DND-41 (cell line): ENCODE measurements at places on chromosomes 16 and 17.

DNA sequence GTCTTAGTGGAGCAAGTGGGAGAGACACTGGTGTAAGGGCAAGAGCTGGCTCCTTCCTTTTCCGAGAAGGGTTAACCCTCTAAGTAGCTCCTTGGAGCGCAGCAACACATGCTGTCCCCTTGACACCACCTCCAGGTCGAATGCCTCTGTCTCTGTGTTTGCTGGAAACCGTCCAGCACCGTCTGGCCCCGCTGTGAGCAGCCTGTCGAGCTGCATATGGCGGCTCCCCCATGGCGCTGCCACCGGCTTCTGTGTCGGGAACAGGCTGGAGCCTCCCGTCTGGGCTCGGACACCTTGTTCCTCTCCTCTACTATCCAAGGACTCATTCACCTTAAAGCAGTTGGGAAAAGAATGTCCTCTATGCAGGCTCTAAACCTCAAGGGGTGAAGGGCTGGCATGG, 28.9 kb upstream of the WSCD1 start:
- no peak for DNase-seq

DNA sequence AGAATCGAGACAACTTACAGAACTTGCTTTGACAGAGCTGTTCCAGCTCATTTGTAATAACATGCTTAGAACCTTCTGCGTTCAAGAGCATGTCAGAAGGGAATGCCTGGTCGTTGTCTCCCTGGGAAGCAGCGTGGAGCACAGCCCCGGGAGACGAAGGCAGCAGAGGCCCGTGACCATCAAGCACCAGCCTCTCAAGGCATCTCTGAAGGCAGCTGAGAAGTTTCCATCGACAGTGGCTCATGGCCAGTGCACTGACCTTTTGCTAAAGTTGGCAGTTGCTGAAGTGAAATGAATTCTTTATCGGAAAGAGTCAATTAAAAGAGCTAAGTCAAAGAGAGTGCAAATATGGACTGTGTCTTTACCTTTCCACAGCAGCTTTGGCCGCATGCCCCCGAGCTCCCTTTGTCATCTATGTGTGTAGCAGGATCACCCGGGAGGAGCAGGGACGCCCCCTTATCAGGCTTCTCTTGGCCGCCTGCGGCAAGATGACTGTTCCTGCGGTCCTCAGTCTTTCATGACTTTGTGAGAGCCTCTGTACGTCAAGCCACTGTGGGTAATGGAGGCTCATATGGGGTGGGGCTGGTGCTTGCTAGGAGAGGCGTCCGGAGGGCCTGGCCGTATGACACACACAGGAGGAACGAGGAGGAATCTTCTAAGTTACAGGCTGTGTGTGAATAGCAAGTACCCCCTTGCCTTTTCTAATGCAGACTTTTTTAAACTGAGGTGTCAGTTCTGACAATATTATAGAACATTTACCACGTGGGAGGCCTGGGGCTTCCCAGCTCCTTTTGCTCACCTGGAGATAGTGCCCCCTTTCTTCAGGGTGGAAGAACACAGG, 54.2 kb downstream of the LDHD start:
- no peak for DNase-seq

- no peak for DNase-seq
These were observed 1.0 kb downstream of the TEPSIN start for GRCh38 chr17:81237591-81238489.

- no peak for DNase-seq
These were observed 161.7 kb upstream of the CDH5 start for GRCh38 chr16:66204756-66205155.

- no peak for DNase-seq
These were observed 113.9 kb downstream of the UTP18 start for GRCh38 chr17:51374209-51374608.

DNA sequence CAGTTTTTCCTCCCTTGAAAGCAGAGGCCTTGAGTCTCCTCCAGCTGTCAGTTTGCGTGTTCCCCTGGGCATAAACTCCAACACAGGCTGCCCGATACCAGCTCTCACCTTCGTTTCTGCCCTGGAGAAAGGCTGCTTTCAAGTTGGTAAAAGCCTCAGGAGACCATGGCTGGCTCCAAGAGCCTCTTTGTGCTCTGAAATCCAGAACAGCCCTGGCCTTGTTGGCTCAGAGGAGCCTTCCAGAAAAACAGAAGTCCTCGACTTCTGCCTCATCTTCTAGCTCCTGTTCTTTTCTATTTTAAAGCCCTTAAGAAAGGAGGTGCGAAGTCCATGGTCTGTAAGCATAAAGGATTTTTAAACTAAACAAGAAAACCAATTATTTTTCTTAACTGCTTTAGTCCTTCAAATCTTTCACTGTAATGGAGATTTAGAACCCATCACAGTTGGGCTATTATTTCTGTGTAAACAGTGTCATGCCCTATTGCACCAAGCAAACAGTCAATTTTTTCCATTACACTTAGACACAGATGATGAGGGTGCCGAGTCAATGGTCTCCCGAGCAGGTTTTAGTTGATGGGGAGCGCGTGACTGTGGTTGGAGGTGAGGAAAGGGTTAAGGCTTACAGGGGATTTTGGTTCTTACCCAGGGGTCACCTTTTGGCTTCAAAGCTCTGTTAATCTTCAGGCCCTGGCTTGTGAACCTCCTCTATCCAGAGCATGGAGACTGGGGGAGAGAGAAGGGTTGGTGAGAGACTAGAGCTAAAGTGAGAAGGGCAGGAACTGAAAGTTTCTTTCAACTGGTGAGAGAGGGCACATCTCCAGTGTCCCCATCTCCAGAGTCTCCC, 212.8 kb downstream of the MSI2 start:
- DNase-seq = no peak

DNA sequence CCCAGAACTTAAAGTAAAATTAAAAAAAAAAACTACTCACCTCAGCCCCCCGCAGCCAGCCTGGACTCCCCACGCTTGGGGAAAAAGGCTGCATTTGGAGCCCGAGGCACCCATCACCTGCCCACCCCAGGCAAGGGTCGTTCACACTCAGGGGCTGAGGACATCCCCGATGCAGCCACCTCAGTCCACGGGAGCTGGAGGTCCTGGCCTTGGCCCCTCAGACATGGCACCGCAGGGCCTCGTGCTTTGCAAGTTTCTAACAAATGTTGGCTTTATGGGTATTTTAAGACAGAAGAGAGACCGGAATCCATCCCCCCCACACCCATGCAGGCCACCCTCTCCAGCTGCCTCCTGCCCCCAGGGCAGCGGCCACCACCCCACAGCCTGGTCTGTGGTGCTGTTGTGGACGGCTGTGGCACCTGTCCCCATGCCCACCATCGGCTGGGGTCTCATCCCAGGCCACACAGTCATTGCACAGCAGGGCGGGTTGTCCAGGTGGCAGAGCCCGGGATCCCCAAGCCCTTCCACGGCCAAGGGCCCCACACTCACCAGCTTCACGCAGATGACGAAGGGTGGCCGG, 116.4 kb upstream of the ZNF750 start:
- DNase-seq = no peak

DNA sequence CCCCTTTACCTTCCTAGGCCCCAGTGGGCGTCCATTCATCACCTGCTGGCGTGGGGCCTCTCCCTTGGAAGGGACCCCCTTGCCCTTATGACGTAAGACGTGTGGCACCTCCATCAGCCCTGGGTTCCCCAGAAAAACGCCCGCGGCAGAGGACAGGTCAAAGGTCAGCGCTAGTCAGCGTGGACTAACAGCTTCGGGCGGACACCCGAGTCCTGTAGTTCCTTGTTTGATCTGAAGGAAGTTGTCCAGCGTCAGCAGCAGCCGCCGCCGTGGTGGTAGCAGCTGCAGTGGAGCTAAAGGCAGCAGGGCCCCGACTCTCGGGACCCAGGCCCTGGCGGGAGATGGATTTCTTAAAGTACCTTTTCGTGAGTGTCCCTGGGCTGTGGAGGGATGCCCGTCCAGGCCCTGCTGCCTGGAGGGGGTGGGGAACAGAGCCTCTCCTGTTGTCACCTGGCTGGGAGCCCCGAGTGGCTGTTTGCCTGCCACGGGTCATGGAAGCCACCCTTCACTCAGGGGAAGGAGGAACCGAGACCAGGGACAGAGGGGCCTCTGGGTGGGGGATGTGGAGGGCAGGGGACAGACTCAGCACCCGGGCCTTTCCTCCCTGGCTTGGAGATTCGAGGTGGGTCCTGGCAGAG, 123.6 kb downstream of the OR1D5 start:
- DNase-seq = no peak

- DNase-seq = no peak
These were observed 166.9 kb downstream of the CDH13 start for GRCh38 chr16:82793528-82794245.

GRCh38 chr16:12405089-12405488, 398.6 kb downstream of the CPPED1 start:
- no peak for DNase-seq
